Stimulated activated CD4-positive, alpha-beta T cell treated with anti-CD3 and anti-CD28 coated beads, Interleukin-1b, Interleukin-23, amount 100 ng/mL, for 1 hour (primary cell): ENCODE measurements at places on chromosomes 2 and 18.

GRCh38 chr18:22932885-22933205, 283 bp upstream of the RBBP8 start:
- no peak for DNase-seq

- no peak for DNase-seq
These were observed 26.9 kb downstream of the DNAH7 start for GRCh38 chr2:196041786-196042185.

DNA sequence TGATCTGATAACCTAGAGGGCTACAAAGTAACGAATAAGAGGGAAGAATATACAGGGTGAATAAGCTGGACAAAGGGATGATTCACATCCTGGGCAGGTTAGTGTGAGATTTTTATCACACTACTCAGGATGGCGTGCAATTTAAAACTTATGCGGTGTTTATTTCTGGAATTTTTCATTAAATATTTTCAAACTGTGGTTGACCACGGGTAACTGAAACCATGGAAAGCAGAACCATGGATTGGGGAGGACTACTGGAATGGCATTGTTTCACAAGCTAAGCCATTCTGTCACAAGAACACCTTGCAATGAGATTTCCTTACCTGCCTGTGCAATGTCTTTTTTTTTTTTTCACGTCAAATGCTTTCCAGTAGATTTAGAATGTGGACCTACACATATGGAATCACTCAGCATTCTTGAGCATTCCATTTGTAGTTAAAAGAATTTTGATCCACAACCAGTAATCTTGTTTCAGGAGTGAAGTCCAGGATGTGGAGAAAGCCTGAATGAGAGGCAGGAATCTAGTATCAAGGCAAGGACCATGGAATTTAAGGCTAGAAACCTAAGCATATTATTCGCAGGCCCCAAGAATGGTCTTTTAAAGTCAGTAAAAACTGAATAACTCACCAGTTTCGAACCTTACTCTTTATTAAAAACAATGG, 8.0 kb upstream of the CDK15 start:
- DNase-seq: no peak

DNA sequence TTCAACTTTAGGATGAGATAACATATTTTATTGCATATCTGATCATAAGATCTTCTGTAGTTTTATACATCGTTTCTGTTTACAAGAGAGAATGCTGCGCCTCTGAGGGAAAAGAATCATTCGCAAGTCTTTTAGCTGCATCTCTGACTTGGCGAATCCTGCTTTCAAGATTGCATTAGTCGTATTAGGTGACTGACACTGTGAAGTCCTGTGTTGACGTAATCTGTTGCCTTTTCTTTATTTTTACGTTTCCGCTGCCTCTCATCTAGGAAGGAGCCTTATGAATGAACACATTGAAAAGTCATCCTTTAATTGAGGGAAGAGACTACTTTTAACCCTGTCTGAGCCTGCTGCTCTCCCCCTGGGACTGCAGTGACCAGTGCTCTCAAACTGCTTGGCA, 101.5 kb downstream of the LDLRAD4 start:
- no peak for DNase-seq

DNA sequence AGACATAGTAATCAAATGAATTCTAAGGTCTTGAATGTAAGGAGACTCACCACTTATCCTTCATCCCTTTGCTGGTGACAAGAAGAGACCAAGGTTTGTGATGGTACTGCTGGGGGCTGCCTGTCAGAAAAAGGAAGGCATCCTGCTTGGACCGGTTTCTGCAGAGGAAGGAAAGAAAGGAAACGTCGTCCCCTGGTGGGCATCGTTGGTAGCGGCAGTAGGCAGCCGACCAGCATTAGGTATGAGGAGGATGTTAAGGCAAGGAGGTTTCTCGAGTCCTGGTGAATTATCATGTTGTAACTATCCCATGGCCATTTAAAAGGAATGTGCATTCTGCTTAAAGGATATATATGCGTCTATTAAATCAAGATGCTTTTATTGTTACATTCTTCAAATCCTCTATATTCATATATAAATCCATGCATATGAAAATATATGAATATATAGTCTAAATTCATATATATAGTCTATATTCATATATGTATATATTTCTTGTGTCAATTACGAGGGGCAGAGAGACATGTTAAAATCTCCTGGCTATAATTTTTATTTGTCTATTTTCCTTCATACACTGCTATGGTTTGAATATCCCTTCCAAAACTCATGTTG, 94.4 kb upstream of the TGFA start:
- DNase-seq: peak; percentile 67

DNA sequence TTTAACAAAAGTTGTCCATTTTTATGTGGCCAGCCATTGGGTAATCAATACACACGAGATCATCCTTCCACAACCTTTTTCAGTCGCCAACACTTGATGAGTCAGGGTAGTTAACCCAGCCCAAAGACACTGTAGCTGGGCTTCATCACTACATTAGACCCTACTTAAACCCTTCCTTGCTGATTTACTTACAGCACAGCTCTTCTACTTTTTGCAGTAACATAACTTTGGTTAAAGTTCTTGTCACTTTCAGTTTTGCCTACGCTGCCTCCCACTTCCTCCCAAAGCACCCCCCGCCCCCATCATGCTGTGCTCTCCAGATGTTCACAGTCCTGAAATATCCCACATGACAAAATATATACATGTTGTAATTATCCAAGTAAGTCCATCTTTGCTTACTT, 103.6 kb downstream of the CDK15 start:
- no peak for DNase-seq

DNA sequence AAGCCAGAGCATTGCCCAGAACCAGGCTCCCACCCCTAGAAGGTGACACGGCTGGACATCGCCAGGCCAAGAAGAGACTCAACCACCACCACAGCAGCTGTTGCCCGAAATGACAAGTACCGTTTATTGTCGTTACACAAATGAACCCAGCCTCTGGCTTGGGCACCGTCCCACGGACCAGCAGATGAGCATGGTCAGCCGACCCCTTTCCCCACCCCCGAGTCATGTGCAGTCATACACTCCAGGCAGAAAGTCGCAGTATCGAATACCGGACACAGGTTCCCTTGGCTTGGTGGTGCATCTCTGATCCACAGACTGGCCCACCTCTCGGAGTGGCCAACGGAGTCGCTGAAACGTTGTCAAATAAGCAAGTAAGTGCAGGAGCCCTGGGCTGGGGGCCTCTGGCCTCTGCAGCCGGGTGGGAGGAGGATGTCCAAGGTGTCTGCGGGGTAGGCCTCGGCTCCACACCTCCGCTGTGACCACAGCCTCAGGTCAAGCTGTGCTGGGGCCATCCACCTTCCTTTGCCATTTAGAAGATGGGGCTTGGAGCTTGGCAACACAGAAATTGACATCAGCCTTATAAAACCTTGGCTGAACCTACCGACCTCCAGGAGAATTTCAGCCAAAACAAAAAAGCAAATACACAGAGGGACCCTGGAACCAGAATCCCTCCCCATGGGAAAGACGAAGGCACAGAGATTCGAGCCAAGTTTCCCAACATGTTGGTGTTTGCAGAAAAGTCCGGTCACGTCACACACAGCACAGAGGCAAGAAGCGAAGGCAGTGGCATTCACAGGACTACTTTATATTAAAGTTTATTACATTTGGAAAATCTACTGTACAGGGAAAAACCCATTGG, 24.0 kb downstream of the SDC1 start:
- no peak for DNase-seq

DNA sequence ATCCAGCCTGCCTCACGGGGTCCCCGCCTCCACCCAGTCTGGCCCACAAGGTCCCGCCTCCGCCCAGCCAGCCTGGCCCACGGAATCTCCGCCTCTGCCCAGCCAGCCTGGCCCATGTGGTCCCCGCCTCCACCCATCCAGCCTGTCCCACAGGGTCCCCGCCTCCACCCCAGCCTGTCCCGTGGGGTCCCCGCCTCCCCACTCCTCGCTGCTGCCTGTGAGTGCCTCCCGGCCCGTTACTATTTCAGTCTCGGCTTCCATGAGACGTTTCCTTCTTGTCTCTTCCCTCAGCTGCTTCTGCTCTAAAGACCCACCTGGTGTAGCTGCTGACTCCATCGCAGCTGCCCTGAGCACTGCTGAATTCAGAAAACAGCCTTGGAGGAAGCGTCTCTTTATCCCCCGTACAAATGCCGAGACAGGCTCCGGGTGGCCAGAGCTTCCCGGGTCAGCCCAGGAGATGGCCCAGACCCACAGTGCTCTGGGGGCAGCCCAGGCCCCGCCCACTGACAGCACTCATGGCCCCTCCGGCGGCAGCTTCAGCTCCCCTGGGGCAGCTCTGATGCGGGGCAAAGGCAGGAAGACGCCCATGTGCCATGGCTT, 69.8 kb downstream of the NFATC1 start:
- no peak for DNase-seq

- no peak for DNase-seq
These were observed 107.1 kb downstream of the CSRNP3 start for GRCh38 chr2:165576409-165577154.

GRCh38 chr2:49973436-49973835, 819.1 kb upstream of the FSHR start:
- no peak for DNase-seq

DNA sequence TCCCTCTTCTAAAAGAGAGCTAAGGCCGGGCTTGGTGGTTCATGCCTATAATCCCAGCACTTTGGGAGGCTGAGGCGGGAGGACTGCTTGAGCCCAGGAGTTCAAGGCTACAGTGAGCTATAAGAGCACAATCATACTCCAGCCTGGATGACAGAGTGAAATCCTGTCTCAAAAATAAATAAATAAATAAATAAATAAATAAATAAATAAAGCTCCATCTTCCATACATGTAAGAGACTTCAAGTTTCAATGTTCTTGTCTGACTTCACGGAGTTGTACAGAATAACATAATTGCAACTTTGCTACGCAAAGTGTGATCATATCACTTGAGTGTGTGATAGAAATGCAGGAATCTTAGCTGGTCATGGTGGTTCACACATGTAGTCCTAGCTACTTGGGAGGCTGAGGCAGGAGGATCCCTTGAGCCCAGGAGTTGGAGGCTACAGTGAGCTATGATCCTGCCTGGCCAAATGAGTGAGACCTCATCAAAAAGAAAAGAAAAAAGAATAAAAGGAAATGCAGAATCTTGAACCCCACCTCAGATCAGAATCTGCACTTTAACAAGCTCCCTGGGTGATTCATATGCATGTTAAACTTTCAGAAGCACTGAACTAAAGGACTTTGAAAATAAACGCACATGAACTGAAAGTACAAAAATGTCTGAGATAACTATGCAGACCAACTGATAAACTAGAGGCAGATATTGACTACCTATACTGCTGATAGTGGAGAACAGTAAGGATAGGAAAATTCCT, 123.7 kb upstream of the SP3 start:
- DNase-seq: no peak

- no peak for DNase-seq
These were observed 96.0 kb downstream of the HNMT start for GRCh38 chr2:138060301-138060635.

GRCh38 chr2:84613082-84613481, 96.8 kb downstream of the DNAH6 start:
- DNase-seq: no peak

GRCh38 chr2:221612161-221612560, 40.1 kb upstream of the EPHA4 start:
- no peak for DNase-seq

- DNase-seq: no peak
These were observed 52.8 kb downstream of the TRABD2A start for GRCh38 chr2:84827978-84828575.

DNA sequence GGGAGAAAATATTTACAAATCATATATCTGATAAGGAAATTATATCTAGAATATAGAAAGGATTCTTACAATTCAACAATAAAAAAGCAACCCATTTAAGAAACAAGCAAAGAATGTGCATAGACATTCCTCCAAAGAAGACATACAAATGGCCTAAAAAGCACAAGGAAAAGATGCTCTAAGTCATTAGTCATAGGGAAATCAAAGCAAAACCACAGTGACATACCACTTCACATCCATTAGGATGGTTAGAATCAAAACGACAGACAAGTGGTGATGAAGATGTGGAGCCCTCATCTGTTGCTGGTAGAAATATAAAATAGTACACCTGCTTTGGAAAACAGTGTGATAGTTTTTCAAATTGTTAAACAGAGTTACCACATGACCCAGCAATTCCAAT, 48.2 kb downstream of the MAPRE2 start:
- DNase-seq: no peak

DNA sequence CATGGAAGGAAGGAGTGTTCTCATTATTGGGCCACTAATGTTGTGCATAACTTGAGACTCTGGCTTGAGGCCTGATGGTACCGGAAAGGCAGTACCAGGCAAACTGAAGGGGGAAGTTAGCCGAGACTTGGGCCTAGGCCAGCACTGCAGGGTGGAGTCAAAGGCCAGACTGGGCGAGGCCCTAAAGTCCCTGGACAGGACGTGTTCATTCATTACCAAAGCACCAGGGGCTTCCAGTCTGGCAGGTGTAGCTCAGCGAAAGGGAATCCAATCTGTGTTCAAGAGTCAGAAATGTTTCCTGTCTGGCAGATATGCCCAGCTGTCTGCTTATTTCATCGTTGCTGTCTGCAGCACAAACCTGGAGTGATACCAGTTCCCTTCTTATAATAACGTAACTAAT, 4.7 kb upstream of the ITSN2 start:
- no peak for DNase-seq

GRCh38 chr2:144642131-144642530, 122.2 kb upstream of the ZEB2 start:
- no peak for DNase-seq

DNA sequence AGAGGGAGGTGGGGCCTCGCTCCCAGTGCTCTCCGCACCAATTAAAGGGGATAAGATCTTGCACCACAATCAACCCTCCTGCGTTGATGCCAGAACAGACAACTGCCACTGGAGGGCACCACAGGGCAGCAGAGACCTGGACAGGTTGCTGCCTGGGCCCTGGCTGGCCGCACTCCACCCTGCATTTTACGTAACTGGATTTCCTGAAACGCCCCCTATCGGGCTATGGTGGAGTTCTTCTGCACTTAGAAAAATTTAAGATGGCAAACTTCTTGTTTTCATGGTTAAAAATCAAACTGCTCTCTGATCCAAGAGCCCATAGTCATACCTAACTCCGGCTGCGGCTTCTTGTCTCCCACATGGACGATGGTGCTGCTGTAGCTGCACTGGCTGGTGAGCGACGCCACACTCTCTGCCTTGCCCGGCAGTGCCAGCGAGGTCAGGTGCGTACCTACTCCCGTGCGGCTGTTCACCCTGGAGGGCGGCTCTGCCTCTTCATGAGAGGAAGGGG, 16.8 kb upstream of the HES6 start:
- peak; percentile 49 for DNase-seq

GRCh38 chr2:213248637-213249036, 35.6 kb upstream of the SPAG16 start:
- no peak for DNase-seq

- no peak for DNase-seq
These were observed 63.1 kb downstream of the PARD3B start for GRCh38 chr2:204608237-204608939.
